T-helper 2 cell treated with Interferon-gamma antibody and Interleukin-4, amounts not matched to agents 5 μg/mL and 100 μg/mL, for 36 hours (primary cell): ENCODE measurements at places on chromosomes 7 and 10.

GRCh38 chr10:97842656-97843280 lies 6.9 kb upstream of the GOLGA7B start:
- DNase-seq, result no peak

GRCh38 chr10:1185911-1186682 lies 129.9 kb downstream of the WDR37 start:
- DNase-seq, result no peak

DNA sequence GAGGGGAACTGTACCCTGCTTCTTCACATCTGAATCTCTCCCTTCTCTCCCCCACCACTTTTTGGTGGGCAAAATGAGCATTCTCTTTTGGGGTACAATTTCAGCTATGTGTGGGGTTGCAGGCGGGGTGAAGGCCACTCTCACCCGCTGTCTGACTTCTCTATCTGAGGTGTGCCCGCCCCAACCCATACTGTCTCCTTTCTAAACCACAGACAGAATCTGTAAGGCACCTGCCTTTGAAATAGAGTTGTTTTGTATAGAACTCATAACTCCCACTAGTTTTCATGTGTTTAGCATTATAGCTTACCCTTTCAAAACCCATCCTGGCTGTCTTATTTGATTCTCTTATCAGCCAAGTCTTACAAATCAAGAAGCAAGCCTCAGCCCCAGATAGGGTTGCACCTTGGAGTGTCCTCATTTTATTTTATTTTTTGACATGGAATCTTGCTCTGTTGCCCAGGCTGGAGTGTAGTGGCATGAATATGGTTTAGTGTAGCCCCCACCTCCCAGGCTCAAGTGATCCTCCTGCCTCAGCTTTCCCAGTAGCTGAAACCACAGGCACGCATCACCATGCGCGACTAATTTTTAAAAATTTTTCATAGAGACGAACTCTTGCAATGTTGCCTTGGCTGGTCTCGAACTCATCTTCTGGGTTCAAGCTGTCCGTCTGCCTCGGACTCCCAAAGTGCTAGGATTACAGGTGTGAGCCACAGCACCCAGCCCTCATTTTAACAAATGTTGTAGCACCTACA lies 11.9 kb downstream of the TSPAN14 start:
- no peak for DNase-seq

GRCh38 chr10:31303212-31303611 lies 15.8 kb upstream of the ZEB1 start:
- no peak for DNase-seq

- no peak for DNase-seq
Observed at GRCh38 chr10:58637352-58637751, 124.7 kb downstream of the BICC1 start.

GRCh38 chr10:131802996-131803395 lies 97.8 kb upstream of the PPP2R2D start:
- no peak for DNase-seq

DNA sequence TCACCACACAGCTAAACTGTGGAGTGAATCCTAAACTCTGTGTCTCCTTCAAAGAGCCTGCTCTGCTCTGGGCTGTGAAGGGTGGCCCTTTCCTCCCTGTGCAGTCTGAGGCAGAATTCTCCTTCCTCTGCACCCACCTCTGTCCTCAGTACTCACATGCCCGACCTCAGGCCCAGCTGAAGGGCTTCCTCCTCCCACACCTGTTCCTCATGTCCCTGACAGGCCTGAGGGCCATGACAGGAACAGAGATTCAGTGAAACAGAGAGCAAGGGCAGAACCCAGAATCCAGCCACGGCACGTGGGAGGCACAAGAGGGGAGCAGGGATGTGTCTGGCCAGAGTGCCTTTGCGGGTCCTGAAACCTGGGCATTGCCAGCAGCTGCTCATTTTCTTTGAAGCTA lies 13.9 kb downstream of the CREB3L2 start:
- DNase-seq, result no peak
